ENCODE measurements at places on chromosomes 4 and X.

GRCh38 chr4:18398661-18399060, 377.1 kb upstream of the LCORL start:
- DNase-seq, result no peak

DNA sequence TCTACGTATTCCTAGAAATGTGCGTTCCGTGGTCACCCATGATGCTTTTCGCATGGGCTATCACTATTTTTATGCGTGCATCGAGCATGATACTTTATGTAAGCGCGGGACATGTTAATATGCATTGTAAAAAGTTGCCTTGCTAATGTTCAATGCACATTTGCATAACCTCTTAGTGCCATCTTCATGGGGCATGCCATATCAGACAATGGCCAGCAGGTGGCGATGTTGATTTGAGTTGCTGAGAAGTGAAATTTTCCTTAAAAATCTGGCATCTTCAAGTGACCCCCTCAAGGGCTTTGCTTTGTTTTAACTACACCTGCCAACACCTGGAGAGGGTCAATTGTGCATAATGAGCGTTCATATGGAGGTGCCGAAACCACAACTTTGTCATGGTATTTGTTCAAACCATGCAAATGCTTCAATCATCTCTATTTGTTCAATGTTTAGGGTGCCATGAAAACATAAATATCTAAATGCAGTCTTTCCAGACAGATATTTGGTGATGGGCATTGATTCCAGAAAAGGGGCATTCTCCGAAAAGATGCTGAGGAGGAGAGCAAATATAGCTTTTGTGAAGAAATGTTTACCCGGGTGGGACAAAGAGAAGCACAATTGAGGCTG, 833.9 kb upstream of the PRKX start:
- peak; percentile 44 for DNase-seq

DNA sequence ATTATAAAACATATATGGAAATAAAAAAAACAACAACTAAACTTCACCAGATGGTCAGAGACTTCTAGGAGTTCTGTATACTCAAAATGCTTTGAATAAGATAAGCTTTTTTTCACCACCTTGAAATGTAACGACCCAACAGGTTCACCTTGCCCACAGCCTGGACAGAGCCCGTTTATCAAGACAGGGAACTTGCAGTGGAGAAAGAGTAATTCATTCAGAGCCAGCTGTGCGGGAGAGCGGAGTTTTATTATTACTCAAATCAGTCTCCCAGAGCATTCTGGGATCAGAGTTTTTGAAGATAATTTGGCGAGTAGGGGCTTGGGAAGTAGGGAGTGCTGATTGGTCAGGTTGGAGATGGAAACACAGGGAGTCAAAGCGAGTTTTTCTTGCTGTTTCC, 38.5 kb downstream of the AGA start:
- no peak for DNase-seq

DNA sequence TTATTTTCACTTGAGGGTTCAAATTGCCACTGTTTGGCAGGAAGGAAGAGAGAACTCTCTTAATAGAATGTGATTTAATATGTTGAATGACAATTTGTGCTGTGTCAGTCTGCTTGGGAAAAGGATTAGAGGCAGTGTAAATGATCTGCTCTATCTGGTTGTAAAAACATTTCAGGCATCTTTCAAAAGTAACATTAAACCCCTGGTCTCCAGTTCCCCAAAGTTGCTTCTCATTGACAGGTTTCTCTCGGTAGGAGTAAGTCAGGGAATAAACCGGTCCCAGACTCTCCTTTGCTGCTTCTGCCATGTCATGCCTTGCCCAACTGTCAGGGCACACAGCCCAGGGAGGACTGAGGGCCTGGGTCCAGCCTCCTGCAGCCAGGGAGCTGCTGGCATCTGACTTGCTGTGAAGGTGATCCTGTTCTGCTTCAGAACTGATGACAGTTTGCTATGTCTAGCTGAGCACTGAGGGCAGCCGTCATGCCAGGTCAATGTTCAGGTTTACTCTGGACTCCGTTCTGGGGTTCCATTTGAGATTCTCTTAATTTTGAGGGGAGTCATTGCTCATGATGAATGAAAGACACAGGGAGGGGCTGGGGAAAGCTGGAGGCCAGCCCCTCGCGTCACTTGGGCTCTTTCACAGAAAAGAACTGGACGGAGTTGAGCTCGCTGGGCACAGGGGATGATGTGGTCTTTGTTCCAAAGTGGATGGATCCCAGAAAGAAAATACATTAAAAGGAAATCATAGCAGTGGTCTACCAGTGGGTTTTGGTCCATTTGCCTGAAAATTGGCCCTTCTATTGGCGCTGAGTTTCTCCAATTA, 312.4 kb downstream of the ARHGAP10 start:
- no peak for DNase-seq

DNA sequence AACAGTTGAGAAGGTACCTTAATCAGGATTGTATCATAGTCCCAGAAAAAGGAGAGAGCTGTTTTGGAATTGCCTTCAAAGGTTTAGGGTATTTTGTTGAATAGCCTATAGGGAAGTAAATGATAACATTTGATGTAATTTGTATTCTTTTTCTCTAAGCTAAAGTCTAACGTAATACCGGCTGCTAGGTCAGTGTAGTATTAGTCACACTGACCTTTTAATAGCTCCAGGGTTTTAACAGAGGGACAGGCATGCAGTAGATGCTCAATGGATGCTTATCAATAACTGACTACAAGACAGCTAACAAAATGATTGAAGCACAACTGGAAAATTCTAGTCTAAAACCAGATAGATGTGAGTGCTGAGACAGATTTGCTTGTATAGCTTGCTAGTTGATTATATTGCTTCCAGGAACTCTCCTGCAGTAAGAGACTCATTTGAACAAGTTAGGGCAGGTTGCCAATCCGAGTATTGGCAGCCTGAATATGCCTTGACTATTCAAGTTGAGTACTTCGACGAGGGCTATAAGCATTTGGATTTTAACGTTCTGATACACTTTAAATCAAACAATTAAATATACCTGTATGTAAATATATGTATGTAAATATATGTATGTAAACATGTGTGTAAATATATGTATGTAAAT, 16.5 kb upstream of the PNPLA4 start:
- DNase-seq, result no peak

DNA sequence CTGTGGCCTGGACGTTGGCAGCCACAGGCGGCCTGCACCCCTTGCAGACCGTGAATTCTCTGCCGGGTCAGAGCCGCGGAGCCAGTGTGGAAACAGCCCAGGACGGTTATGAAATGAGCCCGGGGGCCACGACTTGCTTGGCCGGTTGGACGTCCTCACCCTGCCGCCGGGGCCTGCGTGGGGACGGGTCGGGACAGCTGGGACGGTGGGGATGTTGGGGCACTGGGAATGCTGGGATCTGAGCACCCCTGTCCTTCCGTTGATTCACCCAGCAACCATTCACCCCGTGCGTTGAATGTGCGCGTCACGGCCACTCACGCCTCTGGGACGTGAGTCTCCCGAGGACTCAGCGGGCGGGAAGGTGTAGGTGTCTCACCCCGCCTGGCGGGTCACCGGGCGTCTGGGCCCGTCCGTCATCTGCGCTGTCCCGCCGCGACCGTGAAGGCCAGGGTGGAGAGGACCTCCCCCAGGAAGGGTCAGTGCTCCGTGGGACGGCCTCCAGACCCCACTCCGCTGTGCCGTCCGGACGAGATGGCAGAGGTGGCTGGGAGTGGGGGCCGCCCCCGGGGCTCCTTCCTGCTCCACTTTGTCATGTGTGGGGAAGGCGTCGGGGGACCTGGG, 4.5 kb upstream of the PLCXD1 start:
- peak; percentile 75 for DNase-seq

DNA sequence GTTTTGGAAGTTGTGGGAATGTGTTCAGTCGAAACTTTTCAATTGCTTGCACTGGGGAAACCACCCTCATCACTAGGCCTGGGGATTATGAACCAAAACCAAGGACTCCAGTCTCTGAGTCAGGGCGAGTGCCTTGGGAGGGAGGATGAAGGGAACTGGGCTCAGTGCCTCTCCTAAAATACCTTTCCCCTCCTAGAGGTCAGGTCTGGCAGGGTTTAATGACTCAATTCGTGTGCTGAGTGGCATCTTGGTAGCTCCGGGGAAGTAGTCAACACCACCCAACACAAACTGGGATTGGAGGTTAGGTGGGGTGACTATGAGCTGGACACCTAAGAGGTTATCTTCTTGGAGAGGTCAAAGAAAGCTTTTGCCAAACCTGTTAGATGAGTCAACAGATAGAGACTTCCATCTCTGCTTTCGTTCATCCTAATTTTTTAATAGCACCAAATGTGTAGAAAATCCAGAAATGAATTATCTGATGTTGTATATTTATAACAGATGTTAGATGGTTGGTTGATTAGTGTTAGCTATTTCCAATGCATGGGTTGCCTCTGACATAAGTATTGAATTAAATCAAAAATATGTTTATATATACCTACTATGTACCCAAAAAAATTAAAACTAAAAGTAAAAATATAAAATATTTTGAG, 202.8 kb downstream of the SHROOM3 start:
- DNase-seq, result peak; percentile 38

DNA sequence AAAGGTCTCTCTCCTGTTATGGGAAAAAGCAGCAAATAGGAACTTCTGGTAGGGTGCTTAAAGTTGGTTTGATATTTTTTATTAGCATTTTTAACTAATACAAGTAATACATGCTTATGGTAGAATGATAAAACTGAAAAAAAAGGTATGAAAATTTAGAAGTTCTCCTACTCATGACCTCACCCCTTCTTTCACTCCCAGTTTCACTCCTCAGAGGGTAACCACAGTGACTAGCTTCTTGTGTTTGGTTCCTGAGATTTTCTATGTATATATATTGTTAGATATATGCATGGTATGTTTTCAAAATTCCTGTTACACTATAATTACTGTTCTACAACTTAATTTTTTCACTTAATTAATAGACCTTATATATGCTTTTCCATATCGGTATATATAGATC, 66.5 kb downstream of the AR start:
- no peak for DNase-seq

DNA sequence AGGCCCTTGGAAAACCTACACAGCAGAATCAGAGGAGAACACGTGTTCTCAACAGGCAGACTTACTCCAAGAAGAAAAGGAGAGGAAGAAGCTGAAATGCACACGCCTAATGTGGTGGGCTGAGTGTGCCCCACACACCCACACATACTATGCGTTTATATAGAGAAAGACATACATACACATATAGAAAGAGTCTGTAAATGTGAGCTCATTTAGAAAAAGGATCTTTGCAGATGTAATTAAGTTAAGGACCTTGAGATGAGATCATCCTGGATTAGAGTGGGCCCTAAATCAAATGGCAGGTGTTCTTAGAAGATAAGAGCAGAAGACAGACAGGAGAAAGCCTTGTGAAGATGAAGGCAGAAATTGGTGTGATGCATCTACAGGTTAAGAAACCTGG, 87.2 kb upstream of the KLF3 start:
- no peak for DNase-seq

GRCh38 chrX:13248867-13249486, 70.9 kb downstream of the ATXN3L start:
- no peak for DNase-seq

- no peak for DNase-seq
These were observed 473.0 kb downstream of the FAT4 start for GRCh38 chr4:125787707-125788106.

GRCh38 chr4:147778942-147779341, 47.1 kb downstream of the ARHGAP10 start:
- DNase-seq, result no peak

DNA sequence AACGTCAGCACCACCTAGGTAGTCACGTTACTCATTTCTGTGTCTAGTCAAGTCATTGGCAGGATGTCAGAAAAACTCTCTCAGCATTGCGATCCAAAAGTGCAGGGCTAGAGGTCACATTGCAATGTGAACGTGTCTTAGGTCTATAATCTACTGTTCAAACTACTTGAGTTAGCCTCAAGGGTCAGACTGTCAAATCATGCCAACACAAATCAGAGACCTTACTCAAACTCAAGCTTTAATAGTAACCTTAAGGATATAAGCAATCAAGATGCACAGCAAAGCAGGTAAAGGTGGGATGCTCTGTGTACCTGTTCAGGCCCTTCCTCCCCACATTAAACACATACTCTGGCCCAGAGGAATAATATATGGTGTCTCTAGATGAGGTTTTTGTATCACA, 114.4 kb upstream of the NOCT start:
- DNase-seq, result no peak

DNA sequence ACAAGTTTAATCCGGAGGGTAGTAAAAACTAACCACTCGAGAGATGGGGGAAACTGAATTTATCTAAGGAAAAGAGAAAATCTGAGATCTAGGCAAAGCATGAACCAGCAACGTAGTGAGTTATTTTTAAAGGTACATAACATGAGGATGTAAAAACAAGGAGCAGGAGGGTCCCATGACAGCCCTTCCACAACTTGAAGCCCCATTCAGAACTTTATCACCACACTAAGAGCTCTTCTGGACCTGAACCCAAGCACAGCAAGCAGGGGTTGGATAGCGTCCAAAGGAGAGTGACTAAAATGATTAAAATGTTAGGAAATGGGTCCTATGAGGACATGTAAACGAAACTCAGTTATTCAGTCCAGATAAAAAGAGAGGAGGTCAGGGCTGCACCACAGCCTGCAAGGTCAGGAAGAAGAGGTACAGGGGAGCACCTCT, 16.2 kb downstream of the SH3RF1 start:
- peak; percentile 55 for DNase-seq

DNA sequence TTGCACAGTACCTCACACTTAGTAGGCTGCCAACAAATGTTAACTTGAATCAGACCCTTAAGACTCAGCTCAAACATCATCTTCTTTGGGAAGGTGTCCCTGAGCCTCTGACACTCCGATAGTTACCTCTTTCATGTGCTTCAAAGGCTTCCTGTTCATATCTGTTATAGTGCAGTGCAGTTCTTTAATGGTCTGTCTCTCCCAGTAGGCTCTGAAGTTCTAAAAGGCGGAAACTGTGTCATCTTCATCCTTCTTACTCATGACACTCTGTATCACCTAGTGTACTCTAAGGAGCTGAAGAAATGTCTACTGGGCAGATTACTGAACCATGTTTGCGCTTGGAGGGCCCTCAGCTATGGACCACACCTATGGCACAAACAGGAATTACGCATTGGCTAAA, 2.1 kb upstream of the DIAPH2 start:
- DNase-seq, result no peak

GRCh38 chr4:159173886-159174285, 71.0 kb downstream of the RAPGEF2 start:
- no peak for DNase-seq

DNA sequence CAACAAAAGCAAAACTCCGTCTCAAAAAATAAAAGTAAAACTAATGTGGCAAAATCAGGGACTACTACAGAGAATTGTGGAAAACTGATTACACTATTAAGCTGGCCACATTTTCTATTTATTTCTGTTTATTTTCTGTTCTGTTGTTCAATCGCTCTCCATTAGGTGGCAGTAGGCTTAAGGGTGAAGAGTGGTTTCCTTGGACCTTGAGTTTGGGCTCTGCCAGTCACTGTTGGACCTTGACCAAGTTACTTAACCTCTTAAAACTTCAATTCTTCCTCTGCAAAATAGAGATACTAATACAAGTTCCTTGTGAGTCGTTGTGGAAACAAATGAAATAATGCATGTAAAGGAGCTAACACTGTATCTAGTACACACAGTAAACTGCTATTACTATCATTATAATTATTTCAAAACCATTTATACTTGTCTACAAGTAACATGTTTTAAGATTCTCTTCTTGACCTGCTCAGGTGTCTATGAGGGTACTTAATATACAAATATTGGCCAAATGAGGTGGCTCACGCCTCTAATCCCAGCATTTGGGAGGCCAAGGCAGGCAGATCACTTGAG, 15.2 kb downstream of the HSD17B11 start:
- DNase-seq, result peak; percentile 67

- peak; percentile 32 for DNase-seq
These were observed 5.8 kb upstream of the TET2 start for GRCh38 chr4:105140684-105141490.

GRCh38 chr4:155604718-155605626, 61.7 kb upstream of the GUCY1A1 start:
- peak; percentile 84 for DNase-seq
